ENCODE measurements at places on chromosomes 7 and 10.

GRCh38 chr10:129707406-129708388 lies 240.7 kb downstream of the MGMT start:
- no peak for DNase-seq

- no peak for DNase-seq
Measured at GRCh38 chr7:128167791-128168666, 73.0 kb upstream of the LEP start.

DNA sequence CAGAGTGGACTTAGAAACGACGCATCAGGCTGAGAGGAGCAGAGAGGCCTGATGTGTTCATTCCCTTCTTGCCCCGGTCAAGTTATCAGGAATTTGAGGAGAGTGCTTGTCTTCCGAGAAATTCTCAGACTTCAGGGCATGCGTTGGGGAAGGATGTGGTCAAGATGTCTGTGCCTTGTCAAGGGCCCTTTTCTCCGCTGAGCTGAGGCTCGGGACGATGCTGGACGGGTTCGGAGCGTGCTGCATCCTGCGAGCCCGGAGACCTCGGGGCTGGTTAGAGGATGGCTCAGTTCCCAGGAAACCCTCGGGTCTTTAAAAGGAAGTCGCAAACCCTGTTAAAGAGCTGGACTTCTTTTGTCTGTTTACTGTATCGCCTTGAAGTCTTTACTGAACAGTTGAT lies 325.4 kb downstream of the ADARB2 start:
- DNase-seq, result no peak

GRCh38 chr10:6176691-6177231 lies 26.0 kb upstream of the PFKFB3 start:
- no peak for DNase-seq

DNA sequence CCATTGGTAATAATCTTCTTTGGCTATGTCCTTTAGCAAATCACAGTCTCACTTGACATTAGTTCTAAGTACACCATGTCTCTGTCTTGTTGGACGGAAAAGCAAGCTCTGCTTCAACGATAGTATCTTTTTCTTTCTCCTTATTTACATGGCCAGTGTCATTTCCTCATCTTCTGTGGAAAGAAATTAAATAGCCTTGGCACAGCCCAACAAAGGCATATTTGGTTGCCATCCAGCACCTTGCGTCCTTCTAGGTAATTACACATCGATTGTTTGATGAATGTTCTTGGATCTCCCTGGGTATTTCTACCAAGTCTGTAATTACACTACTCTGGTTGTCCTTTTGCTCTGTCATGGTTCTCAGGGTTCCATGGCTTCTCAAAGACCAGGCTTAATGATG lies 183.1 kb downstream of the CHN2 start:
- no peak for DNase-seq

GRCh38 chr7:142759433-142759832 lies 10.2 kb downstream of the PRSS1 start:
- DNase-seq, result no peak

DNA sequence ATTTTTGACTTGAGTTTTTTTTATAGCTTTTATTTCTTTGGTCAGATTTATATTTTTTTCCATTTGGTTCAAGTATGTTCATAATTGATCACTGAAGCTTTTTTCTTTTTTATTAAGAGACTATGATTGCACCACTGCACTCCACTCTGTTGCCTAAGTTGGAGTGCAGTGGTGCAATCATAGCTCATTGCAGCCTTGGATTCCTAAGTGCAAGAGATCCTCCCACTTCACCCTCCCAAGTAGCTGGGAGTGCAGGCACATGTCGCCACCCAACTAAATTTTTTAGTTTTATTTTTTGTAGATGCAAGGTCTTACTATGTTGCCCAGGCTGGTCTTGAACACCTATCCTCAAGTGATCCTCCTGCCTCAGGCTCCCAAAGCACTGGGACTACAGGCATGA lies 97.7 kb upstream of the KIF5B start:
- DNase-seq, result no peak

- no peak for DNase-seq
Measured at GRCh38 chr7:133887459-133887858, 239.7 kb upstream of the LRGUK start.

- DNase-seq, result no peak
Measured at GRCh38 chr7:21984042-21984441, 38.3 kb upstream of the CDCA7L start.

GRCh38 chr7:157831143-157831905 lies 494.5 kb downstream of the DNAJB6 start:
- DNase-seq, result no peak

DNA sequence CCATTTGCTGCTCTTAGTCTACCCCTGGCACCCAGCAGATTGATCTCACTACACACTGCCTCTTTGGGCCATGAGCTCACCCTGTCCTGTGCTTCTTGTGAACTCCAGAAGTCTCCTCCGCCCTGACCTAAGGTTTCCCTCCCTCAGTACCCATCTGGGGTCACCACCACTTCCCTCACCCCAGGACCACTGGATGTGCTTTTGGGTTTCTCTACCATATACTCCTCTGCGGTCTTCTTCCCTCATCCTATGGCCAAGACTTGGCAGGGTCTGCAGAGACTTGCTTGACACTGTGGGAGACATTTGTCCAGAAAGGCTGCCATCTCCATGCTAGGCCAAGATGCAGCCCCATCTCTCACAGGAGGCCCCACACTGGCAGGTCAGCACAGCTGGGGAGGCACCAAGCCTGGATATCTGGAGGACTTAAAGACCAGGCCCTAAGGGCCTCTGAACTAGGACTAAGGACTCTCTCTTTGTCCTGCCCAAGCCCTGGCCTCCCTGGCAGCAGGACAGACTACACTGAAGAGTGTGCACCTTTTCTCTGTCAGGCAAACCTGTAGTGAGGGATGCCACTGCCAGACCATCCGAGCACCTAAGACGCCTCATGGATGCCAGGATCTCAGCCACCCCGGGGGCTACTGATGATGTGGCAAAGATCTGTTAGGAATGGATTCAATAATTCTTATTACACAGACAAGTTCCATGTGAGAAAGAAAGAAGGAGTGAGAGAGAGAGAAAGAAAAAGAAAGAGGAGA lies 134.6 kb downstream of the ZNF467 start:
- no peak for DNase-seq

- no peak for DNase-seq
Measured at GRCh38 chr10:111109501-111110242, 32.8 kb downstream of the ADRA2A start.

GRCh38 chr7:120402801-120403200 lies 129.8 kb downstream of the KCND2 start:
- DNase-seq, result no peak

- DNase-seq, result no peak
Measured at GRCh38 chr7:111517549-111517951, 44.7 kb downstream of the IMMP2L start.

DNA sequence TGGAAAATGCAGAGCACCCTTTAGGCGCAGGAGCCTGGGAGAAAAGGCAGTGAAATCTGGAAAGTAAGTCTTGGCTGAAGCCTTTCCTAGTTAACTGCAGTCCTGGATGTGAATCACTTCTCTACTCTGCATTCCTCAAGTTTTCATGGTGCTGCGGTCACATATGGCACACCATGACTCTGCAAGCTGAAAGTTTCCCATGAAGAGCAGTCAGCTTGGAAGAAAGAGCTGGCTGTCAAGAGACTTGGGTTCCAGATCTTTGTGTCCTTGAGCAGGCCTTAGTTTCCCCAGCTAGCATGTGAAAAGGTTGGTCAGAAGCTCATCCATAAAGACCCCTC lies 548.3 kb downstream of the SORCS3 start:
- no peak for DNase-seq

- DNase-seq, result no peak
Measured at GRCh38 chr10:3538656-3539531, 246.1 kb downstream of the KLF6 start.

DNA sequence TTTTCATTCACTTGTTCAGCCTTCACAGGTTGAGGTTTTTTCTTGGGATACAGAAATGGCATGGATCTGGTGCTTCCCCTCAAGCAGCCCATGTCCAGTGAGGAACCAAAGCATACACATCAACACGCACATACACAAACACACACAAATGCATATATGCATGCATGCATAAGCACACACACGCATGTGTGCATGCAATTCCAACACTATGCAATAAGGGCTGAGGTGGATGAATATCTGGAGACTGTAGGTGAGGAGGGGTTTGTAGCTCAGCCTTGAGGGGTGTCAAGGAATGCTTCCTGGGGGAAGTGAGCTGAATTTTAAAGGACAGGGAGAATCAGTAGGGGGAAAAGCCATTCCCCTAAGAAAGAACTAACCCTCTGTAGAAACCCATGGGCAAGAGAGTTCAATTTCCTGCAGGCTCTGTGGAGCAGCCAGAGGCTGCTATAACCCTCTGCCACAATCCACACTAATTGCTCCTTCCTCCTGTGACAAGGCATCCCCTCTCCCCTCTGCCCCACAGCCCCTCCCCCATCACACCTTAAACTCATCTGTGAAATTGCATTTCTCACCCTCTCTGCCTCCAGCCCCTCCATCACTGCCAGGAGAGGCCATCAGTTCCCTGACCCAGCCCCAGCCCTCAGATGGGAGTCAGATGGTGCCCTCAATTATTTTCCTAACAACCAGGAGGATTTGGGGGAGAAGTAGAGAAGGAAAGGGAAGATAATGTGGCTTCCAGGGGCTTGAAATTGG lies 316.4 kb downstream of the RPS24 start:
- DNase-seq, result no peak

GRCh38 chr7:110918949-110919548 lies 171.9 kb upstream of the LRRN3 start:
- no peak for DNase-seq

DNA sequence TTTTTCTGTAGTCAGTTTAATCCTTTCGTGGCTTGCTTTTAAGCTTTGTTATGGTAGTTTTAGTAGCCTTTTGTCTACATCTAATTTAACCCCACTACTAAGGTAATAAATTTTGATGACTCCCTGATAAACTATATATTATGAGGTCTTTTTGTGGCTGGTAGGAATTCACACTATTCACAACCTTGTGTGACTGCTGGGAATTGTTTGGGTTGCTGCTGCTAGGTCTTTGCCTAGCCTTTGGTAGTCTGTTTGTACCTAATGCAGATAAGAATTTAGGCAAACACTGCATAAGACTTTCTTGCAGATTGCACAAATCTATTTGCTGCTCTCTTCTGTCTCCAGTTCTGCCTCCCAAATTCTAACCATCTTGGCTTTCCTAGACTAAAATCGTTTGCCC lies 58.3 kb downstream of the SHOC2 start:
- DNase-seq, result no peak

DNA sequence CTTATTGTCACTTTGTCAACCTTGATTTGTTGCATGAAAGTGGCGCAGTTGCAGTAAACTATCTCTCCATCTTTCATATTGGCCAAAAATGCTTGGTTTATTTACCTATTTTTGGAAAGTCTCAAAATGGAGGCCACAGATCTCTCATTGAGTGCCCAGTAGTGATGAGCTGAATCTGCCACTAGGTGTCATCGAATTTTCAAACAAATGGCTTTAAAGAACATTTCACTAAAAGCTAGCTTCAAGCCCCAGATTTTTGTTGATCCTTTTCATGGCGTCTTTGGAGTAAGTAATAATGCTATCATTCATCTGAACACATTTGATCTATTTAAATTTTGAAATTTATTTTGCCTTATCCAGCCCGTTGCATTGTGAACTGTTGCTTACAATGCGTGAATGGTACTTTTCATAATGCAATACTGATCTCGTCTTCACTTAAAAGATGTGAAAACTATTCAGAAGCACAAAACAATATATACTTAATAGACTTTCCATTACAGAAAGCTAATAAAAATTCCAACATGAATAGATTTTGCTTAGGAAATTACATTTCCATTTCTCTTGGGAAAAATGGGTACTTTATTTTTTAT lies 236.2 kb downstream of the DNAJB9 start:
- DNase-seq, result no peak

GRCh38 chr7:152158801-152159587 lies 133.5 kb downstream of the GALNT11 start:
- no peak for DNase-seq

GRCh38 chr10:78868048-78868447 lies 200.7 kb upstream of the ZMIZ1 start:
- DNase-seq, result no peak

GRCh38 chr7:159126311-159127260 lies 18.1 kb downstream of the VIPR2 start:
- DNase-seq, result no peak

- DNase-seq, result no peak
Measured at GRCh38 chr7:118312051-118312450, 87.5 kb downstream of the ANKRD7 start.

GRCh38 chr7:95240921-95241320 lies 83.4 kb downstream of the PON1 start:
- no peak for DNase-seq

GRCh38 chr7:150421831-150422230 lies 28.6 kb upstream of the GIMAP8 start:
- no peak for DNase-seq

- DNase-seq, result no peak
Measured at GRCh38 chr10:93652857-93653256, 40.5 kb downstream of the PDE6C start.

GRCh38 chr10:102628451-102628911 lies 15.8 kb upstream of the TRIM8 start:
- no peak for DNase-seq

DNA sequence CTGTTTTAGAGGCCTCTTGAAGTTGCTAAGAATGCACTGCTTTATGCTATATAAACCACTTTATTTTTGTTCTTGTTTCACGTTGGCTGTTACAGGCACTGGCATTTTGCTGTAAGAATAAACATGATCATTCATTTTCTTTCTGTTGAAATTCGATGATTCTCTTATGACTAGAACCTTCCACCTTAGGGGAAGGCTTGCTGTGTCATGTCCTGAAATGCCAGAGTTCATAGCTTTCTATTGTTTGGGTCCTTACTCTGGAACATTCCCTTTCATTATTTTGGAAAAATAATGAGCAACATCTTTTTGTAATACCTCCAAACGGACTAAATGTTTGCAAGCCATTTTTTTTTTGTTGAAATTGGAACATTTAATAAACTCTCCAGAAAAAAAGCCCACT lies 495.1 kb upstream of the POT1 start:
- DNase-seq, result no peak

All from cortex of kidney (tissue), 1 donor.